ENCODE measurements at places on chromosomes 2 and 18.

DNA sequence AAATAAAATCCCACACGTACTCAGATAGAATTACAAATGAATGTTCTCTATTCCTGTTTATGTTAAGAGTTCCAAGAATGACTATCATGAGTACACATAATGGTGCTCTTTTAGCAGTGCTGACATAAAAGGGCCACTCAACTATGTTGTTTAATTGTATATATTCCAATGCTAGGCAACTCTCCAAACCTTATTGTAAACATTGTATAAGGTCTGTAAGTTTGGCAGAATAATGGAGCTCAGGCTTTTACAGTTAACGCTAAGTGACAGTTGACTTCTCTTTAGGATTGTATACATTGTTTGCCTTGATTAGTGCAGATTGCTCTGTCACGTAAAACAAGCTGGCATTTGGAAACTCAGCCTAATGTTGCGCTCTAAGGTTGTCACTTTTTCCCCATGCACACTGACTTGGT, 20.8 kb downstream of the RBMS1 start:
- DNase-seq: no peak

DNA sequence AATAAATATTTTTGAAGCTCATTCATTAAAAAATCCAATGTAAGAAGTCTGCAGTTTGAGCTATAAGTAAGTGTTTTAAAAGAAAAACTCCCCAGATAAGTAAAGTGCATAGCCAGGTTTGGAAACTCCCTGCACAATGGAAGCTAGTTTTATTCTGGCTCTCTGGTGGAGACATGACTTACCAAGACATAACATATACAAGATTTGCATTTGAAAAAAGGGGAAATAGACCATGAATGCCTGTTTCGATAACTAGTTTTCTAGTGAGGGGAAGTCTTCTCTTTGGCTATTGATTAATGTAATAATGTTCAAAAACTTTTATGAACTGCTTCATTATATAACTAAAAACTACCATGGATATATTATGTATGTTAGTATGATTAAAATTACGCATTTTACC, 435.2 kb downstream of the ARHGAP15 start:
- DNase-seq: no peak

GRCh38 chr2:68834737-68835376, 36.3 kb downstream of the BMP10 start:
- DNase-seq: no peak

- no peak for DNase-seq
Measured at GRCh38 chr18:53375621-53376020, 848.8 kb downstream of the MBD2 start.

DNA sequence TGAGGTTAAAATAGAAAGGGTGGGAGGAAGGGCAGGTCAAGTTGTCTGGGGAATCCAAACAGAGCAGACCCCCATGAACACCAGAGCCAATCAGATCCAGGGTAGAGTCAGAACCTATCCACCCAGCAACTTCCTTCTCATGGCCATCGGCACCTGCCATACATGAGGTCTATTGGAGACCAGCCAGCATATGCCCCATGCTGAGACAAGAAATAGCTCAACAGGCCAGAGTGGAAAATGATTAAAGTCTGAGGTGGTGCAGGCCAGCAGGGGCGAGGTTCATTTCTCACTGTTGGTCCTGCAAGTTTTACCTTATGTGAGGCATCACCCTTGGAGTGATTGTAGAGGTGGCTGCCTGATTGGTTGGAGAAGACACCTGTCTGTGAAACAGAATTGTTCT, 89.2 kb downstream of the LONRF2 start:
- no peak for DNase-seq

- DNase-seq: no peak
Measured at GRCh38 chr18:49944663-49945062, 131.3 kb upstream of the ACAA2 start.

DNA sequence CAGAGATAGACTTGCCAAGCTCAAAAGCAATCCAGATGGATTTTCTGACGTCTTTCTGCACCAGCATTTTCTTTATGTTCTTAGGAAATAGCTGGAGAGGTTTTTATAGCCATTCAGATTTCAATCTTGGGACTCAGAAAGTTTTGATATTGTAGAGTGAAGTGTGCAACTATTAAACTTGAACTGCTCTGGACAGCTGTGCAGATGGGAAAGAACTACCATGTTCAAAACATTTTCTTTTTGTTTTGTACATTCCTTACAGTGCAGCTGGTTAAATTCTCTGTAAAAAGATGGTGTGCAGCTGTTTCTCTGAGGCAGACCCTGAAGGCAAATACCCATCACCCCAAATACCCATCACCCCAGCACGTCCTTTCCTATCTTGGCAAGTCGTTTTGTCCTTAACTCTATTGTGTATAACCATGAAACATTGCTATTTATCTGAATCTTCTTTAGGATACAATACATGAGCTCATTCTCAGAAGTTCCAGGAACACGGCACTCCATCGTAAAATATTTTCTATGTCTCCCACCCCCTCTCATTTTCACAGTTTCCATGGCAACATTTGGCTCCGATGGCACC, 38.8 kb downstream of the AQP4 start:
- DNase-seq: no peak

DNA sequence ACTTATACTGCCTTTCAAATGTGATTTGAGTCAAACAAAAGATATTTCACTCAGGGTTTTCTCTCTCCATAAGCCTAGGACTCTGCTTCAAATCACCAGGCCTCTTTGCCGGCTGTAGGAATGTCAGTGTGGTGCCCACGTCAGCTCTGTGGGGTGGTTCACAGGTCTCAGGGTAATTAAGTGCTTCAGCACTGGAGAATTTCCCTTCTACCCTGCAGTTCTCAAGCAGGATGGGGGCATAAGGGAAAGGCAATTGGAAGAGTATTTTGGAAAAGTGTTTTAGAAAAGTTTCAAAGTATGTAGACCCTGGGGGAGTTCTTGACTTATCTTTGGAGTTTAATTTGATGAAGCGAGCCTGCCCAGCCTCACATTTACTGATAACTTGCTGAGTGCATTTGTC, 9.6 kb downstream of the CNGA3 start:
- no peak for DNase-seq

GRCh38 chr2:191848771-191849767, 2.2 kb upstream of the CAVIN2 start:
- no peak for DNase-seq

DNA sequence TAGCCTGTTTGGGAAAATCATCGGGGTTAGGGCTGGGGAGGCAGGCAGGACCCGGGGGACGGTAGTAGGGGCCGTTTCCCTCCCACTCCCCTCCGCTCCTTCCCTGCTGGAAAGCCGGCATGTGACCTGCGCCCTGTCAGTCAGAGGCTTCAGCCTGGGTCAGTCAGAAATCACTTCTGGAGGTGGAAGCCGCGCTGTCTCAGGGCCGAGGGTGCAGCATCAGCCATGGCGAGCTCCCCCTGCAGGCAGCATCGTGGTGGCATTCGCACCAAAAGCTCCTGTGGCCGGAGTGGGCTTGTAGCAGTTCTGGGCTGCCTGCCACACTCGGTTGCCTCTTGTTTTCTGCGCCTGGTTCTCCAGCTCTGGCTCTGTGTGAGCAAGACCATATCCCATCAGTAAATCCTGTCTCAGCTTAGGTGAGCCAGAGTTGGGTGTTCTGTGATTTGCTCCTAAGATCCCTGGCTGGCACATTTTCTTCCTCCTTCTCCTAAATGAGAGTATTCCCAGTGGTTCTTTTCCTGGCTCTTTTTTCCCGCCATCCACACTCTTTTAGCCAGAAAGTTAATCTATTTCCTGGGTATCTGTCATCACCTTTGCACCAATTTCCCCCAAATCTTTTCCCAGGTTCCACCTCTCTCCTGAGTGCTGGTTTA, 123.9 kb upstream of the CD302 start:
- DNase-seq: peak; percentile 59

DNA sequence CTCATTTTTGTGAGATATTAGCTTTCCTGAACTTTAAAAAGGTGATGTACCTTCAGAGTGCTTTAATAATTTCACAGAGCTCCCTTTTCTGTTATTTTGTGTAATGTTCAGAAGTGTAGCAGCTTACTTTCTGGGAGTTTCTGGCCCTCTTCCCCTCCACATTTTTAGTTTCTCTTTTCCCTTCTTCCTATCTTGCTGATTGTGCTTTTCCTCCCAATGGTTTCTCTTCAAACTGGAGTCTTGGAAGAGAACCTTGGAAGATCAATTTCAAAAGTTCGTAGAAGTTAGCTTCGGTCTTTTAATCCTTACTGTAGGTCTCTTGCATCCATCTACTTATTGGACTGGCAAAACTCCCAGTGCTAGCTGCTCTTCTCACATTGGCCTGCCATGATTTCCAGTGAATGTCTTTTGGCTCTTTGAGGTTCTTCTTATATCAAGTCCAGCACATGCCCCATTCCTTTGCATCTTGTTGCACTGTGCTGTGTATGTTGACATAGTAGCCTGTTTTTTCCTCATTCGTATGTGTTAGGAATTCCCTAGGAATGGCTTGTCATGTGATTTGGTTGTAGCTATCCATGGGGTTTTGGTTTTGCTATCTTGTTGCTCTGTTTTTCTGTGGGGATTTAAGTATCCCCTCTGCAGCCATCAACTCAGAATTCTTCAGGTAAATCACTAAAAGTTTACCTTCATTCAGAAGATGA, 7.8 kb downstream of the CCNT2 start:
- no peak for DNase-seq

- no peak for DNase-seq
Measured at GRCh38 chr18:3238742-3239141, 8.9 kb upstream of the MYL12A start.

GRCh38 chr2:143901185-143901842, 618.6 kb downstream of the ZEB2 start:
- no peak for DNase-seq

- DNase-seq: no peak
Measured at GRCh38 chr2:211611061-211611518, 927.5 kb downstream of the ERBB4 start.

DNA sequence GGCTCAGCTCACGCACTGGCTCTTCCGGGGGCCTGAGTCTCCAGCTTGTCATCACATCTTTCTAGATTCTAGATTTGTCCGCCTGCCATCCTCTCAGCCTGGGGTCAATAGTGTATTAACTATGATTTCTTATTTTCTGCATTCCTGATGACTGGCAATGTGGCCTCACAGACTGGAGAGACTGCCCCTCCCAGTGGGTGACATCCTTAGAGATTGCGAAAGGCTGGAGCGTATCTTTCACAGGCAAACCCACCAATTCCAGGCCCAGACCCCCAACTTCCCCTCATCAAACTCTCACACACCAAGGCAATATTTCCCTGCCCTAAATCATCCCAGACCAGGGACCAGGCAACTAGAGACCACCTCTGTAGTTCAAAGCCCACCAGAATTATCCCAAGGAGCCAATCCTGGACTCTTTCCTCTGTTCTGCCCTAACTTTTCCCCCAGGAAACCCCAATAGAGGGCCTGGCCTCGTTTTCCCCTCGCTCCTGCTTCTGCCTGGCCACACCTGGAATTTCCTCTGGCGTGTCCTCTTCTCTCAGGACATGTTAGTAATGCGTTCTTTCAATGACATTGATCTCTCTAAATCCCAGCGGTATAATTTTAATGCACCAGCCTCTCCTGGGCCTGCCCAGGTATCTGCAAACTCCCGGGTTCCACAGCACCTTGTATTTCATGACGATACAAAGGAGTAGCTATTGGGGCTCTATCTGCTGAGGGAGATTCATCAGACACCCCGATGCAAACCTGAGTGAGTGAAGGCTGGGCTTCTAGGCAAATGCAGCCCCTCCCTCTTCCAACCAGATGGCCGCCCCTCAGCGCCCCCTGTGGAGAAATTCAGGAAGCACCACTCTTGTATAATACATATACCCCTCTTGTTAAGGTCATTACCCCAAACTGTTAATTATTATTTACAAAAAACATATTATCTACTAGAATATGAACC, 2.4 kb upstream of the KCNF1 start:
- DNase-seq: no peak

GRCh38 chr2:199440118-199440517, 17.6 kb downstream of the SATB2 start:
- DNase-seq: no peak

DNA sequence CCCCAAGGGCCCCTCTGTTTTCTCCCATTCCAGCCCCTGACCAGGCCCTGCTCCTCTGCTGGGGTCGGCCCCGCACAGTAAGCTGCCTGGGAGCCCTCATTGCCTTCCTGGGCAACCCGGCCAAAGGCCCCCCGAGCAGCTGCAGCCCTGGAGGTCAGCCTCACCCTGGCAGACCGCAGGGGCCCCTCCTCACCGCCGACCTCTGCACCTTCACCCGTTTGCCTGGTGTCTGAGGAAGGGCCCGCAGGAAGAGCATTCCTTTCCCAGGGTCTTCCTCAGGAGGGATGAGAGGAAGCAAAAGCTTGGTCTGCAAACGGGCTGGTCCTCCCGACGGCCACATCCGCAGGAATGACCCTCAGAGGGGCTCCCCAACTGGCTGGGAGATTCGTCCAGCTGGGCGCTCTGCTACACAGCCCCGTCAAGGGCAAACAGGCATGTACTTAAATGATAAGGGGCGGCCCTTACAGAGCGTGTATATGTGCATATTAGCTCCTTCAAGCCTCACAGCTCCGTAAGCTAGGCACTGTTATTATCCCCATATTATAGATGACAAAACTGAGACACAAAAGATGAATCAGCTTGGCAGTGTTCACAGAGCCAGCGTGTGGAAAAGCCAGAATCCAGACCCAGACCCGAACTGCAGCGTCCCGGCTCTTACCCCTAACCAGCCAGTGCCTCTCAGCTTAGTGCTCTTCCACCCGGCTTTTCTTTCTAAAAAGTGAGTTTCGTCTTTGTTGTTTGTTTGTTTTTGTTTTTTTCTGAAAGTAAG, 52.8 kb downstream of the SLC4A1AP start:
- no peak for DNase-seq

DNA sequence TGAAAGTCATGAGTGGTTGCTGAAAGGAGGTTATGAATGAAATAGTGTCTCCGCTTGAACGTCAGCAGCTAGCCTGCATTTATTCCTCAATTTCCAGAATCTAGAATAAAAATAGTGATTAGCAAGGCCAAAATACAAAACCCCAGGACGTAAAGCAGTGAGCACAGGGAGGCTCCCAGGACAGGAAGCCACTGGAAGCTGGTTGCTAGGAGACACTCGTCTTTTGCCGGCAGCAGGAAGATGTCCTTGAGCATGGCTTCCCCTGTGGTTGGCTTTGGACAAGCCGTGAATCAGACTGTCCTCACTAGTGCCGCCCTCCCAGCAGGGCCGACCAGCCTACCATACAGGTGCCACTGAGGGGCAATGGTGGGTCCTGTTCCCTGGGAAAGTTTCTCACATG, 374.4 kb downstream of the MTX2 start:
- DNase-seq: no peak

DNA sequence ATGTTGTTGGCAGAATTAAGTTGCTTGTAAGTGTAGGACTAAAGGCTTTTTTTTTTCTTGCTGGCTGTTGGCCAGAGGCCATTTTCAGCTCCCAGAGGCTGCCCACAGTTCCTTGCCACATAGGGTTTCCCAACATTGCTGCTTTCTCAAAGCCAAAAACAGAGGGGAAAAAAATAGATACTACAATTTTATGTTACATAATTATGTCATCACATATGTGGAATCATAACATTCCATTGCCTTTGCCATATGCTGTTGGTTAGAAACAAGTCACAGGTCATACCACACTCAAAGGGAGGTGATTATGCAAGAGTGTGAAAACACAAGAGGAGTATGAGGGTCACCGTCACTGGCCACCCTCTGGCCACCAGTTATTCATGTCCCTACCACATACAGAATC, 154.5 kb downstream of the RTN4 start:
- no peak for DNase-seq

GRCh38 chr2:178747767-178748166, 59.5 kb downstream of the TTN start:
- no peak for DNase-seq

Measured in activated gamma-delta T cell treated with anti-CD3 and anti-CD28 coated beads, Interleukin-2, amount 50 U/mL, for 16 hours (primary cell).